ENCODE measurements at places on chromosomes 7 and 10.

DNA sequence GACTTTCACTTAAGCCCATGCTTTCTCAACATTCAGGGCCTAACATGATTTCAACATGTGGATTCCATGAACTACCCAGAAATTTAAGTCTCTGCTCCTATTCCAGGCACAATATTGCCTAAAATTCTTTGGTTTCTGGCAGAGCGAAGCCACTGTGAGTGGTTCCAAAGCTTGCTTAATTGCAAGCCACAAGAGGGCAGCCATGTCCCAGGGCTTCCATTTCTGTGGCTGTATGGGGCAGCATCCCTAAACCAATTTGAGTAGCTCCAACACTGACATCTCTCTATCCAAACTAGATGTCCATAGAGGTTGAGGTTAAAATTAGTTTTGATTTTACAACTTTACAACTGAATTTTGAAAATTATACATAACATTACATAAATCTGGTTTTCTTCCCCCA, 56.3 kb upstream of the MDFIC start:
- peak; percentile 78 for DNase-seq

- peak; percentile 48 for DNase-seq
Measured at GRCh38 chr7:150665089-150665748, 20.3 kb upstream of the GIMAP2 start.

DNA sequence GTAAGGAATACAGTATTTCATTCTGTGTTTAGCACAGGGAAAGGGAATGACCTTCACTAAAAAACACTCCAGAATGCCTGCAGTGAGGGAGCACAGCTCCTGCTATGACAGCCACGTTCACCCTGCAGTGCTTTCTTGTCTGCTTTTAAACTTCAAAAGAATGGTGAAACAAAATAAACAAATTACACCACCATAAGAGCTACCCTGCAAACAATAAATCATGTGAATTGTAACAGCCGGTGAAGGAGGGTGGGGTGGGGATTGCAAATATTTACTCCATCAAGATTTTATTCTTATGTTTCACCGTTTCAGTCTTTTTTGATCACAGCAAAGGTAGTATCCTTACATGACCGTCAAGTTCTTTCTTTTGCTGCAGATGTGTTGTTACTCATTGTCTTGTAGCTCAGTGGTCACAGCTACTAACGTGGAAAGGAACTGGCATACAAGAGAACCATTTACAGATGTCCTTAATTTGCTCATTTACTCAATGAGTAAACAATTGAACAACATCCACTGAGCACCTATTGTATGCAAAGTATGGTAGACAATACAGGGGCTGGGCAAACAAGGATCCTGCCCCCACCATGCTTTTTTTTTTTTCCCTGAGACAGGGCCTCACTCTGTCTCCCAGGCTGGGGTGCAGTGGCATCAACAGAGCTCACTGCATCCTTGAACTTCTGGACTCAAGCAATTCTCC, 4.1 kb upstream of the CHN2 start:
- no peak for DNase-seq

- no peak for DNase-seq
Measured at GRCh38 chr10:97017474-97017903, 168.3 kb downstream of the SLIT1 start.

- no peak for DNase-seq
Measured at GRCh38 chr7:93006480-93007095, 111.2 kb downstream of the SAMD9 start.

GRCh38 chr7:15305002-15305600, 256.7 kb downstream of the AGMO start:
- peak; percentile 68 for DNase-seq

DNA sequence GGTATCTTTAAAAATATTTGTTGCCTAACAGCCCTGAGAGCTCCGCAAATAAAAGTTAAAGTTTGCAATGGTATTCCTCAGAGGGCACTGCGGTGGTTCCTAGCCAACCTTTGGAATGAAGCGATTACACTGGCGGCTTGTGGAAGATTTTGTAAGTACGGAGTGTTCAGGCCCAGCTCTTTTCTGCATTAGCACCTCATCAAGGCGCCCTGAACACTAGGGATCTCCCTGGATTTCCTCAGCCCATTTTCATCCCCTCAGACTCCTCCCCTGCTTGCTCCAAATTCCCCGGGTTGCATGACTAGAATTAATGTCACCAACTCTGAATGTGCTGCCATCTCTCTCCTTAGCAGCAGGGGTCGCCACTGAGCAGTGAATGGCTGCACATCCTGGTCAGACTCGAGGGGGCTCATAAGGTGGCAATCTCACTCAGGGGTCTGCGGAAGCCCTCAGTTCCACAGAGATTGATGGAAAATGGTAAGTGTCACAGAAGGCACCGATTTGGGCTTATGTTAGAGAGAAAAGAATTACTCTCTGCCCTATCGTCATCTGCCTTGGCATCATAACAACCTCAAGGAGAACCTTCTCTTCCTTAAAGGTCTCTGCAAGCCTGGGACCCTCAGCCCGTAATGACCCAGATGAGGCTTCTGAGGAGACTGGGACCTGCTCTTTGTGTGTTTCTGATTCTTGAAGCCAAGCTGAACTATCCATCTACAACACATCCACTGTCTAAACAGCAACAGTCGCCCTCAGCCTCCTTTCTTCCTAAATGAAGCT, 262.8 kb upstream of the AOAH start:
- DNase-seq, result peak; percentile 86

GRCh38 chr10:34811126-34811967, 3.7 kb downstream of the PARD3 start:
- DNase-seq, result no peak

GRCh38 chr10:48291190-48291589, 15.3 kb upstream of the MAPK8 start:
- DNase-seq, result no peak

- no peak for DNase-seq
Measured at GRCh38 chr7:29547421-29547820, 16.2 kb upstream of the PRR15 start.

GRCh38 chr7:5750031-5750653, 31.3 kb downstream of the RNF216 start:
- no peak for DNase-seq

- no peak for DNase-seq
Measured at GRCh38 chr7:14137676-14138075, 148.2 kb upstream of the ETV1 start.

- no peak for DNase-seq
Measured at GRCh38 chr7:122442929-122443328, 138.4 kb upstream of the FEZF1 start.

DNA sequence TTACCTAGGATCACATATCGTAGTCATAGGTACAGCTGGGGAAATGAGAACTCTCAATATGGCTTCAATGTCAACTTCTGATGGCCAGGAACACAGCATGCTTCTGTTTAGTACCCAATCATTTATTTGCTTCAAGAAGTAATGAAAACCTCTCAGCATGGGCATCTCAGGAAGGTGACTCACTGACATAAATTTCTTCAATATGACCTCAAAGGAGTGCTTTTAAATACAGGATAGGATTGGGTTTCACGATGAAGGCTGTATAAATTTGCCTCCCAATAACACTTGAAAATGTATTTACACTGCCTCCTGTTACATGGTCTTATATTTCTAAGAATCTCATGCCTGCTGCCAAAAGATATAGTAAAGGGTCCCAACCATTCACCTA, 15.1 kb downstream of the ITGA8 start:
- DNase-seq, result no peak
